Stimulated activated CD4-positive, alpha-beta T cell treated with anti-CD3 and anti-CD28 coated beads, TNF-alpha, amount 100 ng/mL, for 1 hour (primary cell): ENCODE measurements at places on chromosomes 7 and 10.

GRCh38 chr7:191981-192649 is at the start of gene FAM20C:
Gene FAM20C, plus strand, starts transcription at chr7:192571. Its CDS starts 629 bp downstream, at chr7:193200.
- no peak for DNase-seq

GRCh38 chr10:95651346-95652060 is 5.0 kb downstream of the ALDH18A1 start:
- DNase-seq: no peak

- no peak for DNase-seq
Measured at GRCh38 chr7:143355450-143356385, 6.8 kb downstream of the FAM131B start.

DNA sequence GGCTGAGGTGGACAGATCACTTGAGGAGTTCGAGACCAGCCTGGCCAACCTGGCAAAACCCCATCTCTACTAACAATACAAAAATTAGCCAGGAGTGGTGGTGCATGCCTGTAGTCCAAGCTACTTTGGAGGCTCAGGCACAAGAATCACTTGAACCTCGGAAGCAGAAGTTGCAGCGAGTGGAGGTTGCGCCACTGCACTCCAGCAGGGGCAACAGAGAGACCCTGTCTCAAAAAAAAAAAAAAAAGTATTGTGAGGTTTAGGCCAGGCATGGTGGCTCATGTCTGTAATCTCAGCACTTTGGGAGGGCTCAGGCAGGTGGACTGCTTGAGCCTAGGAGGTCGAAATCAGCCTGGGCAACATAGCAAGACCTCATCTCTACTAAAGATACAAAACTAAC is 16.0 kb downstream of the TET1 start:
- no peak for DNase-seq

GRCh38 chr7:127782654-127783559 is 130.9 kb downstream of the SND1 start:
- DNase-seq: no peak

GRCh38 chr7:142463401-142463850 is 205.6 kb upstream of the PRSS58 start:
- no peak for DNase-seq

GRCh38 chr7:25215694-25216335 is 12.5 kb downstream of the NPVF start:
- no peak for DNase-seq

GRCh38 chr10:3045471-3046209 is 21.7 kb upstream of the PFKP start:
- no peak for DNase-seq

DNA sequence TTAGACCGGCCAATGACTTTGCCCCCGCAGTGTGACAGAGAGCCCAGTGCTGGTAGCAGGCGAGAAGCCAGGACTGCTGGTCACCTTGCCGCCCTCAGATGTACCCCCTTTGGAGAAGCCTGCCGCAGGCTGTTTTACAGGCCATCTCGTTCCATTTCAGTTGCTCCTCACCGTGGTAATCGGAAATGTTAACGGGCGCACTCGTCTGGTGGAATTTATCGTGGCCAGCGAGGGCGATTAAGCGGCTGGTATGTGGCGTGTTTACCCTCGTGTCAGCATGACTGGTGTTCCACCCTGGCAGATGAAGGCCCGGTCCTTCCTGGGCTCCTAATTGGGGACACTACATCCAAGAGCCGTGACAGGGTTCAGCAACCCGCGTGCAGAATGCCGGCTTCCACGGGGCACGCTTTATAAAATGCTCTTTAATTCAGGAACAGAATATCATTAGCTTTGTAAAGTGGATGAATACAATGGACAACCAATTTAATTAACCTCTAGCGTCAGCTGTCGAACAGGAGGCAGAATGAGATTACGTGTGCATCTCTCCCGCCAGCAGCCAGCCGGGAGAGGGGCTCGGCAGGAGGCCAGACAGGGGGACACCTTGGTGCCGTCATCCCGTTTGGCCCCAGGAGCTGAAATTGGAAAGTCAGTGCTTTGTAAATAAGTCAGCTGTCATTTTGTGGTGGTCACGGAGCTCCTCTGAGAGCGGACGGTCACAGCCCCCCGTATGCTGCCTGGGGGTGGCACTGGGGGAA is 108.3 kb downstream of the NKX6-2 start:
- DNase-seq: no peak

- no peak for DNase-seq
Measured at GRCh38 chr7:140899883-140900282, 24.8 kb downstream of the BRAF start.

GRCh38 chr10:36182606-36183005 is 540.5 kb upstream of the FZD8 start:
- DNase-seq: no peak

DNA sequence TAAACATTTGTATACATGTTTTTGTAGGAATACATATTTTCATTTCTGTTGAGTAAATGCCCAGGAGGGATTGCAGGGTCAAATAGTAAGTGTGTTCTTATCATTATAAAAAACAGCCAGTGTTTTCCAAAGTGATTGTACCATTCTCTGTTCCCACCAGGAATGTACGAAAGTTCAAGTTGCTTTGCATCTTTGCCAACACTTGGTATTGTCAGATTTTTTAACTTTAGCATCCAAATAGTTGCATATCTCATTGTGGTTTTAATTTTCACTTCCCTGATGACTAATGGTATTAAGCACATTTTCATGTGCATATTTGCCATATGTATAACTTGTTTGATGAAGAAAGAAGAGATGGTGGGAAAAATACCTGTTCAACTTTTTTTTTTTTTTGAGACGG is 213.9 kb downstream of the ZNF365 start:
- no peak for DNase-seq

GRCh38 chr10:71517298-71518169 is 120.8 kb downstream of the CDH23 start:
- no peak for DNase-seq

GRCh38 chr7:90473814-90474213 is 4.4 kb downstream of the PTTG1IP2 start:
- no peak for DNase-seq

DNA sequence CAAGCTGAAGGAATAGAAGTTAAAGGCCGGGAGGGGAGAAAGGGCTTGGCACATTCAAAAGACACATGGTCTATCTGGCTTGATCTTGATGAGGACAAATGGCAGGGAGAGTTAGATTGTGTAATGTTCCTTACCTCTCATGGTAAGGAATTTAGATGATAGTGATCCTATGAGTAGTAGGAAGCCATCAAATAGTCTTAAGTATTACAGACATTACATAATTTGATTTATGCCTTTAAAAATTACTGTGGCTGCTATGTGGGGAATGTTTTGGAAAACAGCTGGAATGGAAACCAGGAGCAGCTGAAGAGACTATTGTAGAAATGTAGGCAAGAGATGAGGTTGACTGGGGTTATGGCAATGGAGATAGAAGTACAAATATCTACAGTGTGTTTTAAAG is 351.3 kb upstream of the BMPER start:
- DNase-seq: no peak

DNA sequence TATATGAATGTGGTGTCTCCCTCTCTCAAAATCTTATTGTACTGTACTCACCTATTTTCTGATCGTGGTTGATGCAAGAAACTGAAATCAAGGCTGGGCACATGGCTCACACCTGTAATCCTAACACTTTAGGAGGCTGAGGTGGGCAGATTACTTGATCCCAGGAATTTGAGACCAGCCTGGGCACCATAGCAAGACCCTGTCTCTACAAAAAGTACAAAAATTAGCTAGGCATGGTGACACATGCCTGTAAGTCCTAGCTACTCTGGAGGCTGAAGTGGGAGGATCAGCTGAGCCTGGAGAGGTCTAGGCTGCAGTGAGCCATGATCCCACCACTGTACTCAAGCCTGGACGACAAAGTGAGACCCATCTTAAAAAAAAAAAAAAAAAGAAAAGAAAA is 16.0 kb downstream of the MMRN2 start:
- DNase-seq: no peak

- DNase-seq: no peak
Measured at GRCh38 chr7:2725178-2726105, 37.4 kb downstream of the AMZ1 start.

DNA sequence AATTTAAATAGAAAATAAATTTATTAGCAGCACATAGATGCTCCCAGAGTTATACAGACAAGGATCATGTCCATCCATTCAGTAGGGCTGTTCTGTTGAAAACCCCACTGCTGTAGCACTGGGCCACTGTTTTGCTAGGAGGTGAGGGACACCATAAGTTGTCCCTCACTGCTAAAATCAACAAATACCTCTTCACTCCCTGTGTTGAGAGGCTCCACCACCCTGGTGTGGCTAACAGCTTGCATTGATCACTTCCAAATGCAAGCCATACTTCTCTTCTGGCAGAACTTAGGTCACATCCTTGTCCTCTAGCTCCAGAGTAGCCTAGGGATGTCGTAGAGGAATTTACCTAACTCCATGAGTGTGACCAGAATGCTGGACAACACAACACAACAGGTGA is 55.4 kb downstream of the MDFIC start:
- no peak for DNase-seq

DNA sequence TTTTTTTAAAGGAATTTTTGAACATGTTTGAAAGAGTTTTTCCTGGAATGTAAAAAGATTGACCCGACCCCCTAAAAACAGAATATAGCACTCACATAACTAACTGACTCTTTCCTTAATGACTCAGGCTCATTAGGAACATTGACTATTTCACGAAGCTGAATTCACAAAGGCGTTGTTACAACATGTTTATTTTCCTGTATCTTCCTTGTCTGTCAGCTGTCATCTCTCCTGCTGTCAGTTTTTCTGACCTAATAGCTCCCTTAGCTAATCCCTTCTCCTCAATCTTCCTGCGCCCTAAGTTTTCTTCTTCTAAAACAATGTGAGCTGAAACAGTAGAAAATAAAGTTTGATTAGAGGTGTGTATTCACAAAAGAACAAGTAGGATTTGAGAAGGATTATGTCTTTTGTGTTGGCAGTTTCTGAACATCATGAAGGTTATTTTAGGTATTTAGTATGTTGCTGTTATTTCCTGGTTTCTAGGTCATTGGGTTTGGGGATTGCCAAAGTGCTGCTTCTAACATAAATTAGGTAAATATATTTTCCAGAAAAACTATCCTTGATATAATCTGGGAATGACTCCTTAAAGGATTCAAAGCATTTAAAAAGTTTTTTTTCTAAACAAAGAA is 4.6 kb upstream of the MDFIC start:
- no peak for DNase-seq

DNA sequence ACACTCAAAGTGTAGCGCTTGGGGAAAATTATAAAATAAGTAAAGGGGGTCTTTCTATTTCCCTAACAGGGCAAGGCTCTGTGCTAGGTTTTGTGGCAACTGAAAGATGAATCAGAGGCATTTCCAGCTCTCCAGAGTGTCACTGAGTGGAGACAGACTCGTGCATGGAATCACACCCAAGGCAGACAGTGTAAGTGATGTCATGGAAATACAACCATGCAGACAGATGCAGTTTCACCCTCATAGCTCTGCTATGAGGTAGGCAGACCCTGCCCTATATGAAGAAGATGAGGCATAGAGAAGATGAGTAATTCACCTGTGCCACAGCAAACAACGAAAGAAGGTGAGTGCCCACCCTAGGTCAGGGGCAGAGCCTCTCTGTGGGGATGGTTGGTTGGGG is 57.2 kb upstream of the PITRM1 start:
- no peak for DNase-seq

GRCh38 chr10:9608602-9609001 is 1409.1 kb upstream of the CELF2 start:
- DNase-seq: no peak

GRCh38 chr7:24718431-24718831 is 38.8 kb downstream of the GSDME start:
- no peak for DNase-seq

DNA sequence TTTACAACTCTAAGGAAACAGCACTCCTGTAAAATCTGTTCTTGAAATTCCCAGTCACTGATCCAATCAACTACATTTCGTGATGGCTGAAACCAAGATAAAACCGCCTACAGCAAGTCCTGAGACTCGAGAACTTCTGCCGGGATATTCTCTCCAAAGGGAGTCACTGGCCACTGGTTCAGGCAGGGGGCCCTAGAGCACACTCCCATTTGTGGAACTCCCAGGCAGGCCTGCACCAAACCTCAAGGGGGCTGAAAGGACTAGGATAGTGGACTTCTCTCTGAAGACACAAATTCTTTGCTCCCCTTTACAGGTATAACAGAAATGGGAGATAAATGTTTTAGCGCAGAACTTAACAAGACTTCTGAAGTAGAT is 16.3 kb downstream of the CYTH3 start:
- DNase-seq: no peak

DNA sequence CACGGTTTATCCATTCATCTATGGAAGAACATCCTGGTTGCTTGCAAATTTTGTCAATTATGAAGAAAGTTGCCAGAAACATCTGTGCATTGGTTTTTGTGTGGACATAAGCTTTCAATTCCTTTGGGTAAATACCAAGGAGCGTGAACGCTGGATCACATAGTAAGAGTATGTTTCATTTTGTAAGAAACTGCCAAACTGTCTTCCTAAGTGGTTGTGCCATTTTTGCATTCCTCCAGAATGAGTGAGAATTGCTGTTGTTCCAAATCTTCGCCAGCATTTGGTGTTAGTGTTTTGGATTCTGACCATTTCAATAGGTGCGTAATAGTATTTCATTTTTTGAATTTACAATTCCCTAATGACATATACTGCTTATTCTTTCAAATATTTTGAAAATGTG is 155.3 kb upstream of the FRMD4A start:
- DNase-seq: no peak

- DNase-seq: no peak
Measured at GRCh38 chr10:33335801-33336581, 1.5 kb upstream of the NRP1 start.

DNA sequence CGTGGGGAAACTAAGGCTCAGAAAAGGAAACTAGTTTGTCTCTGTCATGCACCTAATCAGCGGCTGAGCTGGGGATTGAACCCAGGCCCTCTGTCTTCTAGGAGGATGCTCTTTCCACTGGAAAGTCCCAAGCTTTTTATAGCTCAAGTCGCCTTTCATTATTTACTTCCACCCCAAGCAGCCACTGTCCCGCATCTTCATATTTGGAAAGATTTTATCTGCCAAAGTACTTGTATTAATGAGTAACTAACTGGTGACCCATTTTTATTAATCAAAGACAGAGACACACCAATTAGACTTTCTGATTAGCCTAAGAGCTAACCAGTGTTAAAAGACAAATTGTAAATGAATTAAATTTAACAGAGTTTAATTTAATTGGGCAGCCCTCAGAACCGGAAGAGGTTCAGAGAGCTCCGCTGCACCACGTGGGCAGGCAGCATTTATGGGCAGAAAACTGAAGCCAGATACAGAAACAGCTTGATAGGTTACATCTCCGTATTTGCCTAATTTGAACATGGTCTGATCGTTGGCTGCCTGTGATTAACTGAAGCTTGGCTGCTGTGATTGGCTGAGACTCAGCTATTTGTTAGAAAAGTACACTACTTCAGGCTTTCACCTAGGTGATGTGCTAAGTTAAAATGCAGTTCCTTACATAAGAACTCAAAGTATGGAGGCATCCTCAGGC is 78.5 kb upstream of the PDCD4 start:
- no peak for DNase-seq

DNA sequence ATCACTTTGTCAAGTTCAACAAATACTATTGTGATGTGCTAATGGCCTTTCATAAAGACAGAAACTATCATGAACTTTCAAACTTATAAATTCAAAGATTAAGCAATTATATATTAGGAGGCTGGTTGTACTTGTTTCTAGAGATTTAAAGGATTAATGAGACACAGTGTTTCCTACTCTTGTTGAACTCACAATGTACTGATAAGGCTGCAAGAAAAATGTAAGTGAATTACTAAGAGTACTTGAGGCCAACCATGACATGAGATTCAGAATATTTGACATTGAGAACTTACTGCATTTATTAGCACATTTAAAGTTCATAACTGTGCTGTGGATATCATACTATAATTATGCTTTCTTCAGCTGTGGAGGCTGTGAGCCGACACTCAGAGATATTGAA is 1210.5 kb upstream of the SORCS1 start:
- DNase-seq: no peak
